Pancreas (tissue), 10 donors: ENCODE measurements at places on chromosomes 13 and 19.

GRCh38 chr13:23928985-23929384, 31.7 kb upstream of the C1QTNF9B start:
- DNase-seq = no peak

GRCh38 chr19:49689133-49690078, at the start of gene ADM5:
TSS of gene ADM5 (plus strand) at chr19:49689594. CDS start at chr19:49689838, 244 bp downstream.
- peak; percentile 90 for DNase-seq

- no peak for DNase-seq
These were observed 6.9 kb downstream of the PPP1R15A start for GRCh38 chr19:48879025-48879637.

DNA sequence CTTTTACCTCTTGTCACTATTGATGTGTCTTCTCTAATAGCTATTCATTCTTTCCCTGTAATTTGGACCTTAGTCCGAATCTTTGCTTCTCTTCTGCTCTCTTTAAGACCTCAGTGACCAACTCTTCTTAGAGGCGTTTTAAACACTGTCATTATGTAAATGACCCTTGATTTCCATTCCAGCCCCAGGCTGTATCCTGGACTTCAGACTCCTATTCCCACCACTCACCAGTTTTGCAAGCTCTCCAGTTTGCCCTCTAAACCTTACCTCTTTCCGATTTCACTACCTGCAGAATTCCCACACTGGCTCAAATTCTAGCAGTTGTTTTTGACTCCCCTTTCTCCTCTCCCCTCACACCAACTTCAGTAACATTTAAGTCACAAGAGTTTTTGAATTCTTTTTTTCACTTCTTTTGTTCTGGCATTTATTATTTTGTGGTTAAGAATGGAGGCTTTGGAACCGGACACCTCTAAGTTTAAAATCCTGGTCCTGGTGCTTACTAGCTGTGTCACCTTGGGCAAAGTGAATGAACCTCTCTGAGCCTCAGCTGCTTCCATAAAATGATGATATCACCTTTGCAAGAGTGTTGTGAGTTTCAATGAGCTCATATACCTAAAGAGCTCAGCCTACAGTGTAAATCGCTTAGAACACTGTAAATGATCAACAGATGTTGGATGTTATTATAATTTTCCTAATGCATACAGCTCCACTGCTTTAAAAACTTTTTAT, 13.6 kb upstream of the HMGB1 start:
- no peak for DNase-seq

DNA sequence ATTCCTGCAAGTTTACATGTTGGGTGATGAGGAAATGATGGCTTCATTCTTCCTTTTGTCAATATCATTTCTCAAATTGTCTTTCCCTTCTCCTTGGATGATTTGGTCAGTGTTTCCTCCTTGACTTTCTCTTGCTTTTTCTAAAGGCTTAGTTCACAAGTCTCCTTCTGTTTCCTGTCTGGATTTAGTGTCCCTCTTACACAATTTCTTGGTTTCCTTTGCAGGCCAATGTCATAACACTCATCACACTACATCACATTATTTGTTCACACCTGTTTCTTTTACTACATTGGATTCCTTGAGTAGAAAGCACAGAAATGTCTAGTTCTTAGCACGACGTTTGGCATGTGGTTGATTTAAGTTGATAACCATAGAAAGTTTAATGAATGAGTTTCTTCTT, 490.7 kb downstream of the TDRD3 start:
- no peak for DNase-seq
